ENCODE measurements at places on chromosomes 12 and 14. TPM values are rescaled to one million over a fixed set of nuclear protein-coding genes. Genes with fewer than 3 reads are reported as not detected.

The MEG3 gene
- 25.4 TPM for total RNA-seq

The GPD1 gene
- 5.1 TPM for total RNA-seq

DNA sequence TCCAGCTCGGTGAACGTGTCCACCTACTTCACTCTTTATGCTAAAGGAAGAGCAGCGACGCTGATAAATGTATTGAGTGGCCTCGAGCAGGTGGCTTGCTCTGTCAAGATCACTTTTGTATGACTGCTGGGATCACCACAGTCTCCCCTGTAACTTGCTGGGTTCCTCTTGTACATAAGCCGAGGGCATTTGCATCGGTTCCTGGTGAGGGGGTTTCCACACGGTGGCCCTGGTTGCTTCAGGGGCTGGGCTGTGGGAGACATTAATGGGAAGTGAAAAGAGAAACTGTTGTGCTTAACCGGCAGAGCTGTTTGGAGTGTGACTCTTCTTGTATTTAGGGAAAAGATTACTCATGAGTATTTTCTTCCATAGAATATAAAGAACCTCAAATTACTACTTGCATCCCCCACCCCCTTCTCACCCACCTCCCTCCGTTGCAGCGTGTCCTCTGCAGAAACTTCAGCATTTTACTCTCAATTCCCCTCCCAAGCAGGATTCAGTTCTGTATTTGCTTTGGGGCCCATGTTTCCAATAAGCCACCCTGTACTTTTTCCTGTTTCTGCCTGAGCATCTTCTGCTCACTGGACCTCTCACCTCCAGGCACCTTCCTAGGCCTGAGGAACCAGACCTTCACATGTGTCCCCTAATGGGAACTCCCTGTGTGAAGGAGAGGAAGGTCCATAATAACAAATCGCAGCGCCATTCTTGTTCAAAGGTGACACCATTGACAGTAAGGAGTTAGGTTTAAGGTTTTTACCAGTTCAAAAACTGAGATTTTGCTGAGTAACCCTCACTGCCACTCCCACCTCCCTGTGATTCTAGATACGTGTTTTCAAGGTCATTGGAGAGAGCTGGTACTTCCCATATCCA, 187.0 kb downstream of the ETV6 start:
- DNase-seq = no peak

- DNase-seq = no peak
Measured at GRCh38 chr14:79415726-79416125, 795.6 kb downstream of the DIO2 start.

- DNase-seq = no peak
Measured at GRCh38 chr12:5556946-5557673, 125.2 kb downstream of the NTF3 start.

- no peak for DNase-seq
Measured at GRCh38 chr12:51948066-51948465, 3.4 kb upstream of the ACVR1B start.

GRCh38 chr14:55482936-55483605, 42.7 kb upstream of the TBPL2 start:
- no peak for DNase-seq

DNA sequence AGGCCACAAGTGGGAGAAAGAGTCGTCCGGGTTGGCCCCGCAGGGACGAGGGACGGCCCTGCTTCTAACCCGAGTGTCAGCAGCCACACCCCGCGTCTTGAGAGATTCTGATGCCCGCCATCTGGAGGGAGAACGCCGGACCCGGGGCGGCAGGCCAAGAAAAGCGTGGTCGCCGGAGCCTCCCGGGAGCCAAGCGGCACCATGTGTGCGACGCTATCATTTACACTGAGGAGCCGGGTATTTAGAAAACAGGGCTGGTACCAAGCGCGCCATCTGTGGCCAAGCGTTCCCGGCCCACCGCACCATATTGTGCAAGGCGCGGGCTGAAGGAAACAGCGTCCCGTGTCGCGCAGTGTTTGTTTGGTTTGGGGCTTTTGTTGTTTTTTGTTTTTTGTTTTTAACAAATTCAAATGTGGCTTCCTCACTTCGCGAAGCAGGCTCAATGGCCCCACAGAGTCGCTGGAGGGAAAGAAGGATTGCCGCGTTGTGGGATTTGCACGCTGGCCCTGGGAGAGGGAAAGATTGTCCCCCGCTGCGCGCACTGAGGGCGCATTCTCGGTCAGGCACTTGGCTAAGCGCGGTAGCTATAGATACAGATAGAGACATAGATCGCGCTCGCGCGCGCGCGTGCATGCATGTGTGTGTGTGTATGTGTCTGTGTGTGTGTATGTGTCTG, 153.8 kb downstream of the BCL11B start:
- no peak for DNase-seq
